ENCODE measurements at places on chromosomes 1 and 21.
A peak's percentile ranks its signal among the peaks of the same experiment; 100 is the strongest.

DNA sequence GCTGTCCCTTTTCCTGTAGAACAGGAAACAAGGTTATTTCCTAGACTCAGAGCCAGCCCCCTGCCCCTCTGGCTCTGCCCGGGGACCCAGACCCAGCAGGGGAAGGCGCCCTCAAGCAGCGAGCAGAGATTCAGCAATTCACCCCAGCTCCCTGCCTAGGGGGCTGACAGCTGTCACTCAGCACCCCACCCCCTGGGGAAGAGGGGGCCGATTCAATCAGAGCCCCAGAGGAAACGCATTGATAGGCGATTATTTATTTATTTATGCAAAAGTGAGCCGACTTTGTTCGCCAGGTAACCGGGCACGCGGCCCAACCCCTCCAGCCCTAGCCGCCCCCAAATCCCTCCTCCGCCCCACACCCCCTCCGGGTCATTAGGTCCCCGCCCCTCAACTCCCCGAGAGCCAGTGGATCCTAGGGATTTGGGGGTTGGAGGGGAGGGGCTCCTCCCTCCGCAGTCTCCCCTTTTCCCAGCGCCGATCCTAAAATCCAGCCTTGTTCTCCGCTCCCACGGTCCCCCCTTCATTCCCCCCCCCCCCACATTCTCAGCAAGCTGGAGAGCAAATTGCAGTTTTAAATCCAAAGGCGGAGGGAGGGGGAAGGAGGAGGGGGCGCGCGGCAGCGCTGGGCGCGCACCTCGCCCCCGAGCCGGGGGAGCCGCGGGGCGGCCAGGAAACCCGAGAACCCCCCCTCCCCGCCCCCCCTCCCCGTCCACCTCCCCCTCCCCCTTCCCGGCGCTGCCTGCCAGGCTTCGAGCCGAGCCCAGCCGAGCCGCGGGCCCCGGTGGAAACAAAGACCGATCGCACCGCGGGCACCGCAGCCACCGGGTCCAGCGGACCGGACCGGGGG lies 1.3 kb downstream of the AHDC1 start:
- peak; percentile 77 for DNase-seq

- no peak for DNase-seq
Measured at GRCh38 chr1:46812065-46812963, 13.5 kb downstream of the CYP4B1 start.

DNA sequence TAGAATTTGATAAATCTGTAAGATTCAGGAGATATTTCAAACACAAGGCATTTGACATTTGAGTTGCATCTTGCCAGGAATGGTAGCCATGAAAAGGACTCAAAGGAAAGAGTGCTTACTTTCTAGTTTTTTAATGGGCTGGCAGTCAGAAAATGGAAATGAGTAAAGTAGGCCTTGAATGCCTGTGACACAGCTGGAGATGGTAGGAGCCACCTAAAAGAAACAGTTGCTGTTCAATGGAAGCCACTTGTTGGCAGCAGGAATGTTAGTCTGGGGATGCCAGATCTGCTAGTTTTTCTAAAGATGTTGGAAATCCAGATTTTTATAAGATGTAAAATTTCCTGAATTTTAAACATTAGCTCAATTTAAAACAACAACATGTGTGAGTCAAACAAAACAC lies 43.6 kb downstream of the CACHD1 start:
- DNase-seq = no peak

GRCh38 chr1:240343966-240344365 lies 252.3 kb downstream of the FMN2 start:
- no peak for DNase-seq

DNA sequence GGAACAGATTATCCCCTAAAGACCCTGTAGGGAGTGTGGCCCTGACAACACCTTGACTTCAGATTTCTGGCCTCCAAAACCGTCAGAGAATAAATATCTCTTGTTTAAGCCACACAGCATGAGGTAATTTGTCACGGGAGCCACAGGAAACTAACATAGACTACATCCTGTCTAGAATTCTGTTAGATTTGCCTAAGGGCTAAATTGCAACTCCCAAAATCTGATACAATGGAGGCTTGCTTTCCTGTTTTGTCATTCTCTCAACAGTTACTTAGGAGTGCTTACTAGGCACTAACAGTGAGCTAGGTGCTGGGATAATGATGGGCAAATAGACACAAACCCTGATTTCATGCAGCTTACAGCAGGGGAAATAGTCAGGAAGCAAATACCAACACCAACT lies 141.6 kb downstream of the MIS18A start:
- DNase-seq = no peak

DNA sequence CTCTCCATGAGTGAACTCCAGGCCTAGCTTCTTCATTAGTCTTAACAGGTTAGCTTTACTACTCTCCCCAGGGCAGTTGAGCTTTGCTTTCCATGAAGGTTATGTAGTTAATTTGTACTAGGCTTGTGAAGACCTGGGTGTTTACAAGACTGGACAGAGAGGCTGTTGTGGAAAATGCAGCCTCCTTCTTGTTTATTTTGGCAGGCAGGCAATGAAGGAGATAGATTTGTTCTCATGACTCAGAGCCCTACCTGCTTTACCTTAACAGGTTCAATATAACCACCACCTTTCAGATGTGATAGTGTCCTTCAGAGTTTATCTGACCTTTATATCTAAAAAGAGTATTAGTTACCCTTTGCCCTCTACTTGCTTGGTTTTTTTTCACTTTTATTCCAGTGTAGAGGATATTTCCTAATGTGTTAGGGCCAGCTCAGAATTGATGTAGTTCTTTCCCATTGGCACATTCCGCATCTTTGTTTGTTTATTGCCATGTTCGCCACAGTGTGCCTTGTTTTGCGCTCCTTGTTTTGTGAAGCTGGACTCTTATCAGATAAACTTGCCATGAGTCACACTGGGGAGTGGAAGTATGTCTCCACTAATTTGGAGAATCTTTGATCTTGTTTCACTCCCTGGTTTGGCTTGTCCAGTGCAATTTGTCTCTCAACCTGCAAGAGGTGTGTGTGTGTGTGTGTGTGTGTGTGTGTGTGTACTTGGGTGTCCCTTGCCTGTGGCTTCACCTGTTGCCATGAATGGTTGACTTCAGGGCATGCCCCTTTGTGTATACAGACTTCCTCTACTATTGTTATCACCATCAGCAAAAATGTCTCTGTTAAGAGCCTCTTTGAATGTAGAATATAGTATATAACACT lies 87.4 kb upstream of the MACF1 start:
- DNase-seq = no peak

DNA sequence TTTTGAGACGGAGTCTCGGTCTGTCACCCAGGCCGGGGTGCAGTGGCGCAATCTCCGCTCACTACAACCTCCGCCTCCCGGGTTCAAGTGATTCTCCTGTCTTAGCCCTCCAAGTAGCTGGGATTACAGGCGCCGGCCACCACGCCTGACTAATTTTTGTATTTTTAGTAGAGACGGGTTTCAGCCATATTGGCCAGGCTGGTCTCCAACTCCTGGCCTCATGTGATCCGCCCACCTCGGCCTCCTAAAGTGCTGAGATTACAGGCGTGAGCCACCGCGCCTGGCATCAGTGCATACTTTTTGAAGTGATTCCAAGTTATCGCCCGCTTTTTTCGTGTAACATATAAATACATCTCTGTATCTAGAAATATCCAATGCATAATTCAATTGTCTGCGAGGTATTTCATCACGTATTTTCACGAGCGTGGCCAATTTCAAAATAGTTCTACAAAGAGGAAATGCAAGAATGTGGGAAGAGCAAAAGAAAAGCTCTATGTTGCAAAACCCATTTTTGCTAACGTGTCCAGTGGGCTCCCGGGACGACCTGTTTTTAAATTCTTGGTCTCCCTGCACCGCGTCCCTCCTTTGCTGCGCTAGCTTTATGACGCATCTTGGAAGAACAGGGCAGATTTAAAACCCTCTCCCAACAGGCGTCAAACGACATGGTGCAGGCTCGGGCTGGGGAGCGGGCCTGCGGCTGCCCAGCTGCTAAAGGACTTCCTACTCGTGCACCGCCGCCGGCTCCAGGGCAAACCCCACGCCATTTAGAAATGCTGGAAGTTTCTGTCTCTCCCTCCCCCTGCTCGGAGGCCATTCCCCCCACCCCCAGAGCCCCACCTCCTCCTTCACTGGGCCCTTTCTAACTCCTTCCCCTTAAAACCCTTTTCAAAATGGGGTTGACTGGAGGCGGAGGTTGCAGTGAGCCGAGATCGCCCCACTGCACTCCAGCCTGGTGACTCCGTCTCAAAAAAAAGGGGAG lies 923 bp upstream of the IFNGR2 start:
- DNase-seq = peak; percentile 59

GRCh38 chr1:1527092-1527816 lies 13.2 kb downstream of the TMEM240 start:
- DNase-seq = no peak

GRCh38 chr21:34367320-34367935 lies 3.6 kb downstream of the KCNE2 start:
- peak; percentile 70 for DNase-seq

Data from neural progenitor cell (in vitro differentiated cells).